Activated CD8-positive, alpha-beta T cell treated with anti-CD3 and anti-CD28 coated beads, Interleukin-2, amount 10 ng/mL, durations not matched to agents 7 days and 5 days (primary cell): ENCODE measurements at places on chromosomes 6 and 20.

- no peak for DNase-seq
Measured at GRCh38 chr6:127076466-127076865, 42.0 kb upstream of the RSPO3 start.

DNA sequence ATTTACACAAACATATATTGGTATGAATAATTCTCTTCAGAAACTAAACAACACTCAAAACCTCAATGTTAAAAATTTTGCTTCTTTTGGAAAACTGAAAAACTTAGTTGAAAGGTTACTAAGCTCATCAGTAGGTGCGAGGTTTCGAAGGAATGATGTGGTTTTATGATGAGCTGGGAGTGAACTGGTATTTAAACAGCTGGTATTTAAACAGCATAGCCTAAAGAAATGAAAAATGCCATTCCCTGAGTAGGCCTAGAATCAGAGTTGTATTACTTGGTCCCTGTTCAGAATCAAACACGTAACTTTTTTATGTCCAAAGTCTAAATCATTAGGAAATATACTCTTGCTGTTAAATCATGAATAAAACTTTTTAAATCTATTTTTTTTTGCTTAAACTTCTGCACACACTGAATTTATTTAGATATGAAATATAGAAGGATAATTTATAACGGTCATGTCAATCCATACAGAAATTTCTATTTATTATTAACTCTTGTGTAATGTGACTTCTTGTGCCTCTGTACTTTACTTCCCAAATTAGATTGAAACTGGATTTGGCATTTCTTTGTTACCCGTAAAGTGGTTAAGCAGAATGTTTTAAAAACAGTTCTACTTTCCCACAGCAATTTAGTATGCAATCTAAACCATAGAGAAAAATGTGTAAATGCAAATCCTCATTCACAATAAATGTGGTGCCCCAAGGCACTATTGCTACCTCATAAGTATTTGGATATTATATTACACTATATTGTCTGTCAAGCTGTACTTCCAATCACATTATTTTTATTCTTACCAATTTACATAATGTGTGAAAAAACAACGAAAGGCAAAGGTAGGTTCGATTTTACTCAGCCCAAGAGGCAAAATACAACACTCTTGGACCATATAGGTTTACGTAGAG is 124.1 kb downstream of the HS3ST5 start:
- DNase-seq, result no peak

DNA sequence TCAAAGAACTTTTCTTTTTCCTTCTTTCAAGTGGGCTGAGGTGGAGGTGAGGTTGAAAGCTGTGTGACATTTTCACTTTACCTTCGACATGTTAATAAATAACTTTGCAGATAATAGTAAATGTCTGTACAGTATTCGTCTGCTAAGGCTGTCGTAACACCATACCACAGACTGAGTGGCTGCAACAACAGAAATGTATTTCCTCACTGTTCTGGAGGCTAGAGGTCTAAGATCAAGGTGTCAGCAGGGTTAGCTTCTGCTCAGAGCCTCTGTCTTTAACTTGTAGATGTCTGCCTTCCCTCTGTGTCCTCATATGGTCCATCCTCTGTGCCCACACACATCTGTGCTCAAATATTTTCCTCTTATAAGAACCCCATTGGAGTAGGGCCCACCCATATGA is 14.9 kb downstream of the PHACTR2 start:
- no peak for DNase-seq

GRCh38 chr6:7154341-7155139 is 46.8 kb downstream of the RREB1 start:
- DNase-seq, result peak; percentile 31

GRCh38 chr6:166490671-166491500 is 95.6 kb downstream of the RAMACL start:
- DNase-seq, result no peak

DNA sequence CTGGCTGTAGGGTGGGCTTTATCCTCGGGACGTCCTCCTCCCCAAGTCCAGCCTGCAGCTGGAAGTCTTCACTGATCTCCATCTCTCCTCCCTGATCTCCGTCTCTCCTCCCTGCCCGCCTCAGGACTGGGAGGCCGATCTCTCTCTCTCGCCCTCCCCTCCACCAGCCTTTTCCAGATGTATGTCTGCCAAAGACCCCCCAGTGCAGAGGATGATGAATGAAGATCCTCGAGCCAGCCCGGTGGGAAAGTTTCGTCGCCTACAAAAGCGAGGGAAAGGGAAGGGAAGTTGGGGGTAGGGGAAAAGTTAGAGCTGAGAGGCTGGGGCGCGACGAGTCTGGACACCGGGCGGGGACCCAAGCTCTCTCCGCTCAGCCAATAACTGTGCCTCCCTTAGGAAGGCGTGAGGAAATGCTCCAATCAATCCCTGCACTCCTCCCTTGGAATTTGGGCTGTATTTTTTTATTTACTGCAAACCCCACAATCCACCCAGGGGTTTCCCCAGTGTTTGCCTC is 595 bp upstream of the SRF start:
- no peak for DNase-seq

- peak; percentile 23 for DNase-seq
Measured at GRCh38 chr6:72522735-72523141, 99.1 kb upstream of the KCNQ5 start.

DNA sequence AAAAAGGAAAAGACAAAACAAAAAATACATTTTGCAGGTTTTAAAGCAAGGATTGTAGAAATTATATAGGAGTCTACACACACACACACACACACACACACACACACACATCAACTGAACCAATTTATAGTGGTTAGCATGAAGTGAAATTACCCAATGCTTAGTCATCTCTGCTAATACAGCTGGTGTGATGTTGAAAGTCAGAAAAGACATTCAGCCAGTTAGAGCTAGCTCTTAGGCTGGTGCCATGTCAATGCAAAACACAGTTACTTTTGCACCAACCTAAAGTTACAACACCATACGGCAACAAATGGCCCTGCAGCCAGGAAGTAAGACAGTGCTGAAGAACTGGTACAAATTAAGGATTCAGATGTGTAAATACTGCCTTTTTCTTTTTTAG is 15.2 kb downstream of the FAM210B start:
- DNase-seq, result no peak

- no peak for DNase-seq
Measured at GRCh38 chr6:75776461-75776860, 27.4 kb downstream of the MYO6 start.

- no peak for DNase-seq
Measured at GRCh38 chr6:72968704-72969103, 256.6 kb downstream of the KHDC1L start.

DNA sequence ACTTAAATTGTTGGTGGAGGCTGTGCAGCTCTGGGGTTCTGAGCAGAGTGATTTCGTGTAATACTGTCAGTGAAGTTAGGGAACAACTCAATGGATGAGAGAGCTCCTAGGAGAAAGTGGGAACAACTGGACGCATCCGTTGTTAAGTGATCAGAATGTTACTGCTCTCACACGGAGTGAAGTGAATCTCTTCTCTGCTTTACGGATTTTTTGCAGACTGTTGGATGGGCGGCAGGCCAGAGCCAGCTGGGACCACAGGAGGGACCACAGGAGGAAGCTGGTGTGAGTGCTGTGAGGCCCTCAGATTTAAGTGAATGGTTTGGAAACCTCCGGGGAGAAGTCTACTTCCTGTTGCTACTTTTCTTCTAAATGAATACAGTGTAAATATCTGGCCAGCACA is 23.7 kb upstream of the PPP1R14C start:
- no peak for DNase-seq

- DNase-seq, result no peak
Measured at GRCh38 chr6:132456700-132457143, 55.4 kb upstream of the MOXD1 start.

DNA sequence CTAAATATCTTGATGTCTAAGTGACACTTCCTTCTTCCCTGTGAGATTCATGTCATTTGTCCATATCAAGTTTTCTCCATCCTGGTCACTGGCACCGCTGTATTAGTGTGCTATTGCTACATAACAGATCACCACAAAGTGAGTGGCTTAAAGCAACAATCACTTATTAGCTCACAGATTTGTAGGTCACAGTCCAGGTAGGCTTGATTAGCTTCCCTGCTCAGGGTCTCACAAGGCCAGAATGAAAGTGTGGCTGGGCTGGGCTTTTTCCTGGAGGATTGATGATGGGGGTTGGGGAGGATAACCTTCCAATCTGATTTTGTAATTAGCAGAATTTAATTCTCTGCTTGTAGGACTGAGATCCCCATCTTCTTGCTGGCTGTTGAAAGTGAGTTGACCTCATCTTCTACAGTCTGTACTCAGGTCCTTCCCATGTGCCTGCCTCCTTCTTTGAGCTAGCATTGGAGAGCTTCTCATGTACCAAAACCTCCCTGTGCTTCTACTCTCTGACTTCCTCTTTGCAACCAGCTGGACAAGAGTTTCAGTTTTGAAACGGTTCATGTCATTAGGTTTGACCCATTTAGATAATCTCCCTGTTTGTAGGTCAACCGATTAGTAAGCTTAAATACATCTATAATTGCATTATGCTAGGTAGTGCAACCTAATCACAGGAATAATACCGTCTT is 152.4 kb upstream of the MAN1A1 start:
- no peak for DNase-seq

DNA sequence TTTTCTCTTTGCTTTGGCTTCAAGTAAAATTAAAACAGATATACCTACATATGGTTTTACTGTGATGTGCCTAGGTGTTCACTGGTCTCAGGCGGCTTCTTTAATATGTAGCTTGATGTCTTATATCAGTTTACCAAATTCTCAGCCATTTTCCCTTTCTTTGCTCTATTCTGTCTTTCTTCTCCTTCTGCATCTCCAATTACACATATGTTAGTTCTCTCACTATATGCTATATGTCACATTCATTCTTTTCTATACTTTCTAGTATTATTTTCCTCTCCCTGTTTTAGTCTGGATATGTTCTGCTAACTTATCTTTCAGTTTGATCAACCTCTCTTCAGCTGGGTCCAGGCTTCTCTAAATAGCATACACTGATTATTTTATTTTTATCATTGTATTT is 14.4 kb upstream of the WFDC8 start:
- DNase-seq, result no peak

GRCh38 chr20:24993337-24994185 is 1.0 kb upstream of the APMAP start:
- DNase-seq, result no peak

- no peak for DNase-seq
Measured at GRCh38 chr6:141561154-141561553, 571.6 kb upstream of the GJE1 start.

DNA sequence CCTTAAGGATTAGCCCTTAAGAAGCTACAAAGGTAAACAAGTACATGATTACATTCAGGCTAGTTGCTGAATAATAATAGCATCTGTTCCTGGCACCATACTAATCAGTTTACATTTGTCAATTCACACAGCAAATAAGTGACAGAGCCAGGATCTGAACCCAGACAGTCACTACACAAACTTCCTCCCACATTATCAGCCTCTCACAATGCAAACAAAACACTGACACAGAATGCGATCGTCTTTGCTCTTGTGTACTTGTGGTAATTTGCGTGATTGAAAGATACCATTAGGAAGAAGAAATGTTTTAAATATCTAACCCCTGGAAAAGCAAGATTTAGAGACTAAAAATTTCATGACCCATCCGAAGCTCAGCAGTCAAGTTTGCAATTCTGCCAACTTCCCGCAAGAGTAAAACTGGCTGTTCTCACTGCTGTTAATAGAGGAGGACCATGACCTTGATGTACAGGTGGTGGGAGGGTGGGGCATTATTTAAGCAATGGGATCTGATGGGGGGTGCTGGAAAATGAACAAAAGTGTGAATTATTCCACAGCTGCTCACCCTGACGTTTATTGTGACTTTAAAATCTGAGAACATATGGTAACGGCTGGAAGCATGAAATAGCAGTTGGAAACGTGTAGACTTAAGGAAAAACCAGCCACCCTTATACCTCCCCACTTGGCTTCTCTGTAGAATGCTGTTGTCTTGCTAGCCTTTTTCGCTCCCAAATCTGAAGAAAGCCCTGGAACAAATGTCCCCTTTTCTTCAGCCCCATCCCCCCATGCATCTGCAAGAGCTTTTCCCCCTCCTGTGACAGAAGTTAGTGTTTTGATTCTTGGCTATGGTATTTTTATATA is 95.3 kb upstream of the ARMC2 start:
- DNase-seq, result no peak

GRCh38 chr6:50608421-50608820 is 104.9 kb upstream of the TFAP2D start:
- DNase-seq, result no peak

DNA sequence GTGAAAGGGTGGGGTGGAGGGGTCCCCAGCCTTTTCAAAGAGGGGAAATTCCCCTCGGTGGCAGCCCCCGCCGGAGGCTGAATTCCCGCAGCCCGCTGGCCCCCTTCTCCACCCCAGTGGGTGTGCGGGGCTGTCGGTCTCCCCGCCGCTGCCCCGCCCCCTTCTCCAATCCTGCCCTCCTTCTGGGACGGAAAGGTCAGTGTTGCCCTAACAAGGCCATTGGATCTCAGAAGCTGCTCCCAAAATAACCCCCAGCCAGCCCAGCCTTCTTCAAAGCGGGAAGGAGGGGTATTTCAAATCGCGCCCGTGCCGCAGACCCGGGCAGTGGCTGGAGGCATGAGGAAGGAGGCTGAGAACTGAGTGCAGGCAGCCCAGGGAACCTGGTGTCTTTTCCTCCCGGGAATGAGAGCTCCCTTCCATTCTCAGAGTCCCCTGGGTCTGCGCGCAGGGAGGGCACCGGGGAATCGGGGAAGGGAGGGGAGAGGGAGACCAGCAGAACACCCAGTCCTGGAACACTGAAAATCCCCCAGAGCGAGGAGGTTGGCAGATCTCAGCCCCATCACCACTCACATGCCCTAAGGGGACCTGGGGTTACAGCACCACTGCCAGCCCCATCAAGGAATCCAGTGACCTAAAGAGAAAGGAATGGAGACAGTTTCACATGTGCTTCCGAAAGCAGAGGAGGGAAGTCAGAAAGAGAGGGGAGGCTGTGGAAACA is at the start of gene JPH2:
JPH2 (minus strand) TSS at position 135 of the 718 bp plus-strand sequence. CDS start 483 bp downstream, outside the sequence.
- DNase-seq, result no peak

DNA sequence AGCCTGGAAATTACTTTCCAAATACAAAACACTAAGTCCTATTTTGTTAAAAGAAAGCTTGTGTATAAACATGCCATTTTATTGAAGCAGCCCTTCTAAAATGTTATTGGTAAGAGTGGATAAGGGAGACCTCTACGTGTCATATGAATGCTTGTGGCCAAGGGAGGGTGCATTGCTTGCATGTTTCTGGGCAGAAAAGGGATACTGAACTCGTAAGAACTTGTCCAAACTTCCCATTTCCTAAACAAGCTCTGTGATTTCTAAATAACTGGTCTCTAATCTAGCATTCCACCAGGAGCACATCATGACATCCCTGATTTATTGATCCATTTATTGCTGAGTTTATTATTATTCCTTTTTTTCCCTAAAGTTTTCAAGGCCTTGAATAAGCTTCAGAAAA is 474.1 kb downstream of the CD109 start:
- no peak for DNase-seq

GRCh38 chr6:84052883-84053241 is 19.3 kb downstream of the MRAP2 start:
- DNase-seq, result no peak

GRCh38 chr6:28876710-28877109 is 47.1 kb downstream of the TRIM27 start:
- no peak for DNase-seq

GRCh38 chr6:46367354-46368168 is 123.7 kb downstream of the RCAN2 start:
- no peak for DNase-seq

- no peak for DNase-seq
Measured at GRCh38 chr20:58938541-58938940, 42.5 kb upstream of the NELFCD start.

GRCh38 chr6:7258231-7258763 is 54.7 kb downstream of the SSR1 start:
- DNase-seq, result no peak
